ENCODE measurements at places on chromosomes 7 and 10.

GRCh38 chr7:154985230-154985629, 17.7 kb downstream of the PAXIP1 start:
- DNase-seq = no peak

DNA sequence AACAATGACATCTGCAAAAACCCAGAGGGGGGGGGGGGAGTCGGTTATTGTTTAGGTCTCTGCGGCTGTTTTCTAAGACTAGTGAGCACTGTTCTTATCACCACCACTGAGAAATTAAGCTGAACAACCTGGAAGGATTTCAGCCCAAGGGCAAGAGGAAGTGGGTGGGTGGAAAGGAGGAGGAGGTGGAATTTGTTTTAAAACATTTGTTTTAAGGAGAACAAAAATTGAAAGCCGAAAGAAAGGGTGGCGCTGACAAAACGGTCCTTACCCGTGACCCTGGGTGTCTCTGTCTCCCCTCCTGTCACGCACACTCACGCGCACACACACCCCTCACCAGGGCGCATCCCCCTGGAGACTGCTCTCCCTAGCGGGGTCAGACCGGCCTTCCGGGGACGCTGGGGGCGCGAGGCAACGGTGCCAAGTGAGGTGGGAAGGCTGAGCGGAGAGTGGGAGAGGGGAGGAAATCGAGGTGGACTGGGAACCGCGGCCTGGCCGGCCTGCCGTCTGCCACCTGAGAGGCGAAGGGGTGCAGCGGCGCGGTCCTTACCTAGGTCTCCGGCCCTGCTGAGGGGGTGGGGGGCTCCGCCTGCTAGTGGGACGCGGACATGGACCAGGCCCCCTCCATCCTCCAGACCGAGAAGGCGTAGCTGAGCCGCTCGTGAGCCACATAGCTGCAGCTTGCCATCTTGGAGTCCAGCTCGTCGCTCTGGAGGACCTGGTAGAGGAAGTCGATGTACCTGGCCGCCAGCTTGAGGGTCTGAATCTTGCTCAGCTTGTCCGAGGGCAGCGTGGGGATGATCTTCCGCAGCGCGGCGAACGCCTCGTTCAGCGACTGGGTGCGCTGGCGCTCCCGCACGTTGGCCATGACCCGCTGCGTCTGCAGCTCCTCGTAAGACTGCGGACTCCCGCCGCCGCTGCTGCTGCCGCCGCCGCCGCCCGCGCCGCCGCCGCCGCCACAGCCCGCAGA, 1.0 kb downstream of the TWIST1 start:
- DNase-seq = no peak

GRCh38 chr7:74280985-74281384, 8.2 kb upstream of the CLIP2 start:
- no peak for DNase-seq

- peak; percentile 16 for DNase-seq
Observed at GRCh38 chr7:148699024-148699781, 500 bp downstream of the CUL1 start.

DNA sequence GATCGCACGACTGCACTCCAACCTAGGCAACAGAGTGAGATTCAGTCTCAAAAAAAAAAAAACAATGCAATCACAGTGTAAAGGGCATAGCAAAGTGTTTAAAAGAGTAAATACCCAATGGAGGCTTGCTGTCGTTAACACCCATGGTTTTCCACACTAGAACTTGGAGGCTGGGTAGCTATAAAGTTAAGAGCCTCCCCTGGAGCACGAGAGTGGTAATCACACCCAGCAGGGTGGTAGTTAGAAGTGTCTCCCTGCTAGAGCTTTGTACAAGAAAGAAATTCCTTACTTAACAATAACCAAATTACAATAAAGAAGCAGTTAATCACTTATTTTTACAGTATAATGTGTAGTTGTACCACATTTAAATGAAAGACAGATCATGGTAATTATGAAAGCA, 1078.9 kb downstream of the NRG3 start:
- DNase-seq = no peak

DNA sequence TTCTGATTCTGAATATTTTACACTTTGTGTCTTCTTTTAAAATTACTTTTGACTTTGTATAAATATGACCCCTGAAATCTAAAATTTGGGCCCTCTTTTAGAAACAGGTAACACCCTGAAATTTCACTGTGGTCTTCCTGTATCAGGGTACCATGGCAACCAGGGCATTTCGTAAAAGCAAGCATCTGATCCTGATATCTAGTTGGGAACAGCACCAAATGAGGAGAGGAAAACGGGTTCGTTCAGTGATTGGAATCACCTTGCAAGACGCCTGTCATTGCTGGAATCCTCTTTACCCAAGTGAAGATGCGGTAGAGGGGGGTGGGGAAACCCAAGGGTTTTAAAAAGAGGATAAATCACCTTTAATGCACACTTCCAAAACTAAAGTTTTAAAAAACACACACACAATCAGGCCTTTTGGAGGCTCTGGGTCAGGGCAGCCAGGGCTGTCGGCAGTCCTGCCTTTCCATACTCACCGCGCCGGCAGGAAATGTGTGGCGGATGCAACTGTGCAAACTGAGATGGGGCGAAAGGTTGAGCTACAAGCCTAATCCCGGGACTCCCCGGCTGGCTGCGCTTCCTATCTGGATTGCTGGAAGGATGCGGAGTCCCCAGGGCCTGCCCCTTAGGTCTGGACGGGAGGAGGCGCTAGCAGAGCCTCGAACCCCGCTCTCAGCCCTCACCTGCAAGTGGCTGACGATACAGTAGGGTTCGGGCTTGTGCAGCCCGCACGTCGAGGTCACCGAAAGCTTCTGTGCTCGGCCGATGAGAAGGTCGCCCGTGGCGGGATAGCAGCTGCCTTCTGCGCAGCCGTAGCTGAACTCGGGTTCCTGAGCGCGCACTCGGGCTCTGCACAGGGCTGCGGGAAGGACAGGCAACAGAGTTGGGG, 1.8 kb downstream of the LAMB1 start:
- DNase-seq = no peak

GRCh38 chr7:97859606-97860204, 12.5 kb downstream of the ASNS start:
- DNase-seq = no peak

DNA sequence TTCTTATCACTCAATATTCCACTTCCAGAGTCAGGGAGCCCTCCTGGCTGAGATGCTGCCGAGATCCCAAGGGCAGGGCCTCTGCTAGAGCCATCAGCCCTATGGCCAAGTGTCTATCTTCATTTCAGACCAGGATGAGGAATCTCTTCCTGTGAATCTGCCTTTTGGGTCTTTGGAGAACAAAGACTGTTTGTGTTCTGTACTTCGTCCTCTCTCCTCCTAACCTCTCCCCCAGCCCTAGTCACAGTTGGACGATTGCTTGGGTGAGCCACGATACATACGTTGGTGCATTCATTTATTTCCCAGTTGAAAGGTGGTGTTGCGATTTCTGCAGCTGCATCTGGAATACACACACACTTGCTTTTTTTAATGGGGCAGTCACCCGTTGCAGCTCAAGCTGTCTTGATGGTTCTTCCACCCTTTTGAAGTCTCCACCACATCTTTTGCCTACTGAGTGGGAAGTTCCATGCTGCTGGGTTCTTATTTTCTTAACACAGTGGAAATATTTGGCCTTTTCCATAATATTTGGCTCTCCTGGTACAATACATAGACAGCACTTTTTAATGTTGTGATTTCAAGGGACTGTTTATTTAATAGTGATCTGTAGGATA, 26.7 kb downstream of the SH3PXD2A start:
- no peak for DNase-seq

DNA sequence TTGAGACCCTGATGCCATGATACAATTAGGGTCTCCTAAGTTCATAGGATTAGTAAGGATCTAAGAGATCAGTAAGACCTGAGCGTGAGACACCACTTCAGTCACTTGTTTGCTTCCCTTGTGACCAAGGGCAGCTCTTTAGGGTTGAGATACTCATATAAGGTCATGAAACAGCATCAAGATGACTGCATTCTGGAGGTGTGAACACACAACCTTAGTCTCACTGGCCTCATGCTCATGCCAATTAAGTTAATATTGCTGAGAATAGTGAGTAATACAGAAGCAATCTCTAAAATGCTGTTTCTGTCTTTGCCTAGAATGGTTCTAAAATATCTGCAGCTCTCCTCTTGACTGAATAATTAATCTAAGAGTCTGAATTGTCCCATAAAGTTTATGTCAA, 39.6 kb upstream of the KLHL7 start:
- no peak for DNase-seq

GRCh38 chr10:119620241-119621077, 23.7 kb upstream of the TIAL1 start:
- DNase-seq = no peak

- no peak for DNase-seq
Observed at GRCh38 chr7:121730869-121731268, 142.1 kb upstream of the PTPRZ1 start.

DNA sequence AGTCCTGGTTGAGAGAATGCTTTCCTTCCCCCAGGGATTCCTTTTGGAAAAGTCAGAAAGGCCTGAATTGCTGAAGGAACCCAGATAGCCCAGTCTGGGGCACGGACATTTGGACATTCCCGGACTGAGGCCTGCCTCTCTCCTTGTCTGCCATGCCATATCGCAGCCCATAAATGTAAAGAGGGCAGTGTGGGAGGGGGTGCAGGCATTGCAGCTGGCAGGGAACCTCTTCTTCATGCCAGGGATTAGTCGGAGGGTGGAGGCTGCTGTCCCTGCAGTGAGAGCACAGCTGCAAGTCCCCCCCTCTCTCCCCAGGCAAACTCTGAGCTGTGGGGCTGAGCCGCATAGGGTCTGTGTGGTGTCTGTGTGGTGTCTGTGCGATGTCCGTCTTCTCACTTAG, 486.0 kb upstream of the MKI67 start:
- DNase-seq = no peak

- DNase-seq = no peak
Observed at GRCh38 chr7:87475359-87476178, at the start of gene ABCB4. ABCB4 (minus strand) TSS chr7:87475680; CDS start chr7:87475465, 215 bp downstream.

GRCh38 chr7:122790591-122790990, 87.9 kb upstream of the RNF148 start:
- DNase-seq = no peak

GRCh38 chr7:116429986-116430619, 69.4 kb upstream of the CAV2 start:
- DNase-seq = no peak

DNA sequence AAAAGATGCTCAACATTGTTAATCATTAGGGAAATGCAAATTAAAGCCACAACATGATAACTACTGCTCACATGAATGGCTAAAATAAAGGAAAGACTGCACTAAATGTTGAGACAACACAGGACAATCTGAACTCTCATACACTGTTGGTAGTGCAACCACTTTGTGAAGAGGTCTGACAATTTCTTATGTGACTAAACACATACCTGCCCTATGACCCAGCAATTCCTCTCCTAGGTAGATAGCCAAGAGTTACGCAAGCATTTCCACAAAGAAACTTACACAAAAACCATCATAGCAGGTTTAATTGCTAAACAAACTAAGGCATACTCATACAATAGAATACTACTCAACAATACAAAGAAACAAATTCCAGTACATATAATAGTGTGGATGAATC, 41.8 kb upstream of the HERPUD2 start:
- DNase-seq = no peak

GRCh38 chr10:125548878-125549277, 134.1 kb downstream of the TEX36 start:
- DNase-seq = no peak

- no peak for DNase-seq
Observed at GRCh38 chr7:130500910-130501309, 9.0 kb downstream of the MEST start.

DNA sequence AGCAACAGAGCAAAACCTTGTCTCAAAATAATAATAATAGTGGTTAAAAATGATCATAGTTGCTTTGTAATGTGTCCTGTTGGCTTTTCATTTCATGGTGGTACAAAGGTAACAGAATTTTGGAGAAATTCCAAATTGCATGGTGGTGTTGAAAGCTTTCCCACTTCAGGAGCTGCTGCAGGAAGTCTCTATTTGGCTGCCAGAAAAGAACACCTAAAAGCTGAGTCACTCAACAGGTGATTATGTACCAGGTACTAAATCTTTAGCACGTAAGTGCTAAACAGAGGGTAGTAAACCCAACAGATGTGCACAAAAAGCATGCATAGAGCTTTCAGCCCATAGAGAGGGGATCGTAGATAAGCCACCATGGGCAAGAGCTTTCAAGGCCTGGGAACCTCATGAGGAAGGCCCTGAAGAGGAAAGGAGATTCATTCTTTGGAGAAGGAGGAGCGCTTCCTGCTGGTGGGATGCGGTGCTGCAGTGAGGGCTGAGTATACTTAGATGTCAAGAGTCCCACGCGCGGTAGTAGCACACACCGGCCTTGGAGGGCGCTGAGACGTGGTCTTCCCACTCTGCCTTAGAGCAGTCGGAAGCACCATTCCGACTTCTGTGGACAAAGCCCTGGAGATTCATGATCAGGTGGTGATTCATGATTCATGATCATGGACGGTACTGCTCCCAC, 118.7 kb downstream of the RALA start:
- DNase-seq = peak; percentile 16

- no peak for DNase-seq
Observed at GRCh38 chr10:109963439-109963838, 40.1 kb upstream of the XPNPEP1 start.

DNA sequence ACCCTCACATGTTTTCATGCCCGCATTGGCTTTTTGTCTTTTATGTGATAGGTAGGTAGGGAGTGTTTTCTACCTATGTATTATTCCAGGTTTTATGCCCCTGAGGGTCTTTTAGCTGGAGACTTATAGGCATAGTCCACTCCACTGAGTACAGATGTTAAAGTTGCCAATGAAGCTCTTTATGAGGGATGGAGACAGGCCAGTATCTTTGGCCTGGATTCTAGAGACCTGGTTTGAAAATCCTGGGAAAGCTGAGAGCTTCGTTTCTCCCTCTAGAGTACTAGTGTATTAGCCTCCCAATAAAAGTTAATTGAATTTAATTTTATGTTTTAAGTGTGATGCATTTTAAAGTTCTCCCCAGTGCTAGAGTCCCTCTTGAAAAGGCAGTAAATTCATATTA, 854.1 kb downstream of the LRMDA start:
- no peak for DNase-seq

DNA sequence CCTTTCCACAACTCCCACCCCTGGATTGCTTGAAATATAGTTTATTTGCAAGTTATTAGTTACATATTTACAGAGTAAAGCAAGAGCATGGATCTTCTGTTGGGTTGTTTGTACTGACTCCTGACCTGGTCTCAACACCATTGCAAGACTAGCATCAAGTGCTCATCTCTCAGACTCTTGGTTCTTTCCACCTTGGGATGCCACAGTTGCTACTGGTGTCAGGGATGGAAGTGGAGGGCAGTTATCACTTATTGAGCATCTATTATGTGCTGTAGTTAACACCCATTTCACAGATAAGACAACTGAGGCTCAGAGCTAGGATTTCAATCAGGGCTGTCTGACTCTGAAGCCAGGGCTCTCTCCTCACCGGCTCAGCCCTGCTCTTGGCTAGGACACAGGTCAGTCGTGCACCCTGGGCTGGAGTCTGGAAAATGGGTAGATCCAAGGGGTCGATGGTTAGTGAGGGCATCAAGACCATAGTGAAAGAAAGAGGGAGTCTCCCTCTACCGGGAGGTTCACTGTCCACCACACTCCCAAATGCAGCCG, 614 bp upstream of the ADAMTS14 start:
- DNase-seq = no peak

- no peak for DNase-seq
Observed at GRCh38 chr7:34296663-34297062, 361.4 kb upstream of the NPSR1 start.

- DNase-seq = no peak
Observed at GRCh38 chr7:121519548-121520521, 123.7 kb upstream of the FAM3C start.

Measured in AML-193 (cell line).